ENCODE measurements at places on chromosomes 3 and 15.

DNA sequence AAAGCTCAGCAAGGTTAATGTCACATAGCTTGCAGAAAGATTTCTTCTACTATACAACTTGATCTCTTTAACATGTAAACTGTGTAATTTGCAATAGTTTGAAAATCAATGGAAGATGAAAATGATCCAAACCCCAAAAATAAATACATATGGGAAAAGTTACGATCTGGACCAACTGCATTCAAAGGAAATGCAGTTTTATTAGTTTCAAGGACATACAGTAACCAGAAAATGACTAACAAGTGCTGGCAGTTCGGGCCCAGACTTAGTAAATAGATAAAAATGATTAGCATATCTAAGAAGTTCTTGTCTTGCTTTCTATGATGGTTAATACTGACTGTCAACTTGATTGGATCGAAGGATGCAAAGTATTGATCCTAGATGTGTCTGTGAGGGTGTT is 37.3 kb upstream of the LEKR1 start:
- DNase-seq: no peak

GRCh38 chr15:74007820-74008371 is 13.4 kb downstream of the PML start:
- no peak for DNase-seq

DNA sequence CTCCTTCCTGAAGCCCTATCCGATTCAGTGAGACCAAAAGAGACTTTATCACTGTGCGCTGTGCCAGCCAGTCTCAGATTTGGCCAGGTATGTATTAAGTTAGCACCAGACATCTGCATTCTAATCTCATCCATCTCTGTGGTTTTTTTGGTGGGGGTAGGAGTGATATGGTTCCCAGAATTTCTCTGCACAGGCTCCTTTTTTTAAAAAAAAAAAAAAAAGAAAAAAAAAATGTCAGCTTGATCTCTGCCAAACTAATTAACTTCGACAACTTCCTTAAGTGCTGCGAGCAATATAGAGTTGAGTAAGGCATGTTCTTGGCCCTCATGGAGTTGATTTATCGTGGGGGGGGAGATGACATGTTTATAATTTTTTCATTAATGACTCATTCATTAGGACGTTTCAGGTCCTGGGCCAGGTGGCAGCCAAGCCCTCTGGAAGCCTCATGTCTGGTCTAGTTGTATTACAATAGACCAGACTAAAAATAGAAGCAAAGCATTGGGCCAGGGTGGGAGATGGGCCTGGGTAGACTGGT is 12.9 kb downstream of the SLCO3A1 start:
- DNase-seq: peak; percentile 60

GRCh38 chr15:85792912-85793590 is 1.7 kb downstream of the KLHL25 start:
- DNase-seq: no peak

- DNase-seq: no peak
Observed at GRCh38 chr3:181384970-181385369, 326.8 kb upstream of the SOX2 start.

DNA sequence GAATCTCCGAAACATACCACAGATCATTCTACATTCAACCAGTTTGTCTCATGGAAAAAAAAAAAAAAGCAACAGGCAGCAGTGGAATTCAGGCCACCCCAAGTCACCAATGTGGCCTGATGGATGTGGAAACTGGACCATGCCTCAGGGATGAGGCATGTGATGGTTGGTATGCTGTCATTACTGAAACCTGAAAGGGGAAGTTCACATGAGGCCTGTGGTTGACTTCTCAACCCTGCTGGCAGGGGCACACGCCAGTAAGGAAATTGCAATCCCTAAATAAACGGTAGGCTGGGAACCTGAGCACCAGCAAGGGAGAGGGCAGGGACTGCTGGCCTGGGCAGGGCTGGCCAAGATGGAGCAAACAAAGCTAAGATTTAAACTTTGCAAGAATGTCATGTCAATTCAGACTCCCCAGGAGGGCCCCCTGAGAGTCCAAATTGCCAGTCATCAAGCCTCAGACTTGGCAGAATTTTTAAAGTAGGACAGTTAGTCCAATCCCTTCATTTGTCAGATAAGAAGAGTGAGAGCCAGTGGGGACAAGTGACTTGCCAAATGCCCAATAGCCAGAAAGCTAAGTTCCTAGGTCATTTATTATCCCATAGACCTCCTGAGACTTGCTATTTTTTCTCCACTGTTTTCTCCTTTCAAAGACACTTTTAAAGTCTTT is 310.4 kb downstream of the ERC2 start:
- no peak for DNase-seq

GRCh38 chr15:70555713-70556112 is 207.6 kb downstream of the UACA start:
- DNase-seq: no peak

GRCh38 chr3:136772709-136773108 is 20.5 kb upstream of the STAG1 start:
- DNase-seq: peak; percentile 8

- no peak for DNase-seq
Observed at GRCh38 chr3:133620066-133620784, 41.5 kb downstream of the TOPBP1 start.

- DNase-seq: no peak
Observed at GRCh38 chr3:155880286-155880685, 9.8 kb downstream of the GMPS start.

DNA sequence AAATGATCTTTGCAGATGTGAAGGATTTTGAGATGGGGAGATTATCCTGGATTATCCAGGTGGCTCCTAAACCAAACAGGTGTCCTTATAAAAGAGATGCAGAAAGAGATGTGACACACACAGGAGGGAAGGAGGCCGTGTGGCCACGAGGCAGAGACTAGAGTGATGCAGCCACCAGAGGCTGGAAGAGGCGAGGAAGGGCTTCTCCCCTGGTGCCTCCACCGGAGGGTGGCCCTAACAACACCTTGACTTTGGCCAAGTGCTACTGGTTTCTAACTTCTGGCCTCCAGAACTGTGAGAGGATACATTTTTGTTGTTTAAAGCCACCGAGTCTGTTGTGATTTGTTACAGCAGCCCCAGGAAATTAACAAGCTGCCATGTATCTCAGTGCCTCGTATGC is 127.1 kb downstream of the ASB7 start:
- no peak for DNase-seq

DNA sequence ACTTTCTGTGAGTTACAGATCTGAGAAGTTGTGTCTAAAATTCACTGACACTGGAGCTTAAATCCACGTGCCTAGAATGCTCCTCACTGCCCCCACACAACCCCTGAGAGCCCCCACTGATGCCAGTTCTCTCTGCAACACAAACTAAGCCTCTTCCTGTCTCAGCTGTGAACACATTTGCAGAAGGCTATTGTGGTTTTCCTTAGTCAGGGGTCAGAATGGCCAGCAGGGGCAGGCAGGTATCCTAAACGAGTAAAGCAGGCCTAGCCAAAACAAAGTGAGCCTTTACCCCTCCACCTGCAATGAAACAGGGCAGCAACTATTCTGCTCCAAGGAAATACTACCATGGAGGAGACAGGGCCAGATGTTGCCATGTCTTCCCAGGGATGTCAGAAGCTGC is 78.6 kb downstream of the FHIT start:
- peak; percentile 4 for DNase-seq

DNA sequence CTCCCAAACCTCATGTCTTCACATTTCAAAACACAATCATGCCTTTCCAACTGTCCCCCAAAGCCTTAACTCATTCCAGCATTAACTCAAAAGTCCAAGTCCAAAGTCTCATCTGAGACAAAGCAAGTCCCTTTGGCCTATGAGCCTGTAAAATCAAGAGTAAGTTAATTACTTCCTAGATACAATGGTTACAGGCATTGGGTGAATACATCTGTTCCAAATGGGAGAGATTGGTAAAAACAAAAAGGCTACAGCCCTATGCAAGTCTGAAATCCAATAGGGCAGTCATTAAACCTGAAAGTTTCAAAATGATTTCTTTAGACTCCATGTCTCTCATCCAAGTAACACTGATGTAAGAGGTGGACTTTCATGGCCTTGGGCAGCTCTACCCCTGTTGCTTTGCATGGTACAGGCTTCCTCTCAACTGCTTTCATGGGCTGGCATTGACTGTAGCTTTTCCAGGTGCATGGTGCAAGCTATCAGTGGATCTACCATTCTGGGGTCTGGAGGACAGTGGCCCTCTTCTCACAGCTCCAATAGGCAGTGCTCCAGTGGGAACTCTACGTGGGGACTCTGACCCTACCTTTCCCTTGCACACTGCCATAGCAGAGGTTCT is 55.0 kb upstream of the PLSCR4 start:
- no peak for DNase-seq

- DNase-seq: peak; percentile 92
Observed at GRCh38 chr3:42256135-42256819, 9.7 kb downstream of the CCK start.

DNA sequence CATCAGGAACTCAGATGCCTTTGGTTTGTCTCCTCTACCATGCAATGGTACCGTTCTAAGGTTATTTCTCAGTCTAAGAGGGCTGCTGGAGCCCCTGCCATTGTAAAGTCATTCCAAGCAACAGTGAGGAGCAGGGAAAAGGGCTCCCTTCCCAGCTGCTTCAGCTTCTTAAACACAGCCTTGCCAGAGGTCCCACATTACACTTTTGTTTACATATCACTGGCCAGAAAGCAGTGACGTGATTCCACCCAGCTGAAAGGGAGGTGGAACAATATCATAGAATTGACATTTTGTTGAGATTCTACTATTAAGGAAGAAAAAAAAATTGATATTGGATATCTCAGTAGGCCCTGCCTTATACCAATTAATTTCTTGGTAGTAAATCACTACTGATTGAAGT is 194.6 kb downstream of the SUCLG2 start:
- no peak for DNase-seq

GRCh38 chr15:47514200-47514652 is 203.1 kb upstream of the SEMA6D start:
- peak; percentile 8 for DNase-seq

GRCh38 chr3:140052771-140053702 is 118.1 kb downstream of the CLSTN2 start:
- DNase-seq: peak; percentile 14

GRCh38 chr3:141439589-141439988 is 47.2 kb upstream of the RASA2 start:
- DNase-seq: no peak

DNA sequence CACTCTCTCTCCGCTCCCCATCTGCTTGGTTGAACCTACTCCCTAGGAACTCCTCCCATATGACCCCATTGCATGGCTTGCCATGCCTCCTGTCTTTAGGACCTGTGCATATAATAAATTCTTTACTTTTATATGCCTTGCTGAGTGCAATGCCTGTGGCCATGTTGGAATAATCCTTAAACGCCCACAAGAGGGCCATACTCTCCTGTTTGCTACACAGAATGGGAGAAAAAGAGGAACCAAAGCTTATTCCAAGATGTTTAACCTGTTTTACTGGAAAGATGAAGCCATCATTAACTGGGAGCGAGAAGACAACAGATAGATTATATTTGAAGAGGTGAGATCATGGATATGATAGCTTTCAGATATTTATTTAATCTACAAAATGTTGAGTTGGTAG is 1097.8 kb downstream of the NAALADL2 start:
- DNase-seq: peak; percentile 3

DNA sequence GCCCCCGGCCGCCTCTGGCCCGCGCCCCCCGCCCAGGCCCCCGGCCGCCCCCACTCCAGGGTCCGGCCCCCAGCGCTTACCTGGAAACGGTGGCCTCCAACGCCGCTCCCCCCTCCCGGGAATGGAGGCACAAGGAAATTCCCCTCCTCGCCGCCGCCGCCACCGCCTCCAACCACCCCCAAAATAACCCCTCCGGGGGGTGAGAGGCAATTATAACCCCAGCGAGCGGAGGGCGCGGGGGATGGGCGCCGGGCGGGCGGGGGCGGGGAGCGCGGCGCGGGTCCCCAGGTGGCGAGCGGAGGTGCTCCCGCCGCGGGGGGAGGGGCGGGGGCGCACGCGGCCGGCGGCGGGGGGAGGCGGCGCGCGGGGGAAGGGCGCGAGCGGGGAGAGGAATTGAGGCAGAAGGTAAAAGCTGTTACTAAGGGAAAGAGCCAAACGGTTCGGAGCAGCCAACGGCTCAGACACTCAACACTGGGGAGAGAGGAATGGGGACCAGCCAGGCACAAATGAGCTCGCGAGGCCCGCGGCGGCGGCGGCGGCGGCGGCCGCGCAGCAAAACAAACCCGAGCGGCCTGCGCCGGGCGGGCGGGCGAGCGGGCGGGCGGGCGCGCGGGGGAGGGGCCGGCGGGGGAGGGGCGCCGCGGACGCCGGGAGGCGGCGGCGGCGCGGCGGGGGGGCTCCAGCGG is at the start of gene TBL1XR1:
TSS of gene TBL1XR1 (minus strand) at position 442 of the 686 bp plus-strand sequence. CDS start 132,505 bp downstream, outside the sequence.
- DNase-seq: peak; percentile 98

DNA sequence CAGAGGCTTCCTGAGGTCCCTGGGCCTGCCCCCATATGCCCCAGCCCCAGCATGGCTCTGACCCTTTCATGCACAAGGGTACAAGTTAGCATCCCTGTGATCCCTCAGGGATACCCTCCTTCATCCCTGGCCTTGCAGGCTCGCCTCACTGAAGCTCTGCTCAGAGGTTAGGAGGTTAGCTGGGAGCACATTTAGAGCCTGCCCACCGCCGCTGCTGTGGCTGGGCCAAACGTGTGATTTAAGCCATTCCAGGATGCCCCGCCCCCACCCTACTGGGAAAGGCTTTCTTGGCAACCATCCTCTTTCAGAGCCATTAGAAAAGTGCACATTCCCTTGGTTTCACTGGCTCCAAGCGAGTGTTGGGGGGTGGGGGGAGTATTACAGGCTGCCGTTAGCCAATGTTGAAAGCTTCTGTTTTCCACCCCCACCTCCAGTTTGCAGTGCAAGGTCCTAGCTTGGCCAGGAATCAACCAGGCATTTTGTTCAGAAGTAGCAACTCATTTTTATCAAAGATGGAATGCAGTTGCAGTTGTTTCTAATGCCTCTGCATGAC is 6.3 kb upstream of the HES1 start:
- DNase-seq: no peak

DNA sequence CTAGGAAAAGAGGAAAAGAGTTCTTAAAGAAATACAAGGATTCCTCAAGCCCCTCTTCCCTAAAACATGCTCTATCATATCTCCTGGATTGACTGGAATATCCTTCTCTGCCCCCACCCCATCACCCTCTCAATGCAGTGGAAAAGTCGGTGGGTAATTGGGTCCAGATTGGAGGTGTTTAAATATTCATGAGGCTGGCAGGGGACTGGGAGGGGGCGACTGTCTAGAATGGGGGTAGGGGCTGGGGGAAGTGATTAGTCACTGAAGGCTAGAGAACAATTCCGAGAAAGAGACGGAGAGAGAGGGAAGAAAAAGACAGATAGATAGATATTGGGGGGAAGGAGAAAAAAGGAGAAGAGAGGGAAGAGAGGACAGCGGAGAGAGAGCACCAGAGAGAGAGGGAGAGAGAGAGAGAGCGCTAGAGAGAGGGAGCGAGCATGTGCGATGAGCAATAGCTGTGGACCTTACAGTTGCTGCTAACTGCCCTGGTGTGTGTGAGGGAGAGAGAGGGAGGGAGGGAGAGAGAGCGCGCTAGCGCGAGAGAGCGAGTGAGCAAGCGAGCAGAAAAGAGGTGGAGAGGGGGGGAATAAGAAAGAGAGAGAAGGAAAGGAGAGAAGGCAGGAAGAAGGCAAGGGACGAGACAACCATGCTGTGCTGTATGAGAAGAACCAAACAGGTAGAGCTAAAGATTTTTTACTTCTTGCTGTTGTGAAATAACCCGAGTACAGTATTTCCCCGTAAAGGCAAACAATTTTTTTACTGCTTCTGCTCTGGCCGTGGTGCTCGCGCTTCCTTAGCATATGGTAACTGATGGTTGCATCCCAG is at the start of gene GAP43:
TSS of gene GAP43 (plus strand) at position 467 of the 825 bp plus-strand sequence. CDS start at position 647, 180 bp downstream.
- peak; percentile 50 for DNase-seq

- no peak for DNase-seq
Observed at GRCh38 chr15:42070279-42070975, 23.9 kb downstream of the PLA2G4D start.

- DNase-seq: no peak
Observed at GRCh38 chr3:193777524-193777923, 184.5 kb downstream of the OPA1 start.

Measured in SW480 (cell line).